Stromal cell of bone marrow (primary cell): ENCODE measurements at places on chromosomes 2 and 18.

- no peak for DNase-seq
Observed at GRCh38 chr2:128799284-128799552, 480.6 kb upstream of the HS6ST1 start.

DNA sequence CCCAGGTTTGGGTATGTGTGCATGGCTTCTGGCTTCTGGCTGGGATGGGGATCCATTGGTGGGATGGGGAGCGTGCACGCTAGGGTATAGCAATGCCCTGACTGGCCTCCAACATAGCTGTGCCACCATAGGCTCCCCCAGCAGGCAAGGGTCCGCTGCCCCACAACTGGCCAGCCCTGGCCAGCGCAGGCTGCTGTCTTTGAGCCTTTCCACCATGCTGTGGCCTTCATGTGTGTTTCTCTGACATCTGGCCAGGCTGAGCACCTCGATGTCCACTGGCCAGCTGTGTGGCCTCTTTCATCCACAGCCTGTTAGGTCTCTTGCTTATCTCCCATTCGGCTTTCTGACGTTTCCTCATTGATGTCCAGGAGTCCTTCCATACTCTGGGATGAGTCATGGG is 231.3 kb downstream of the NDUFA10 start:
- no peak for DNase-seq

GRCh38 chr2:205733082-205733481 is 50.8 kb downstream of the NRP2 start:
- DNase-seq, result no peak

GRCh38 chr2:196335221-196335634 is 163.8 kb upstream of the STK17B start:
- DNase-seq, result no peak

GRCh38 chr2:197293252-197294007 is 17.1 kb downstream of the ANKRD44 start:
- DNase-seq, result no peak

DNA sequence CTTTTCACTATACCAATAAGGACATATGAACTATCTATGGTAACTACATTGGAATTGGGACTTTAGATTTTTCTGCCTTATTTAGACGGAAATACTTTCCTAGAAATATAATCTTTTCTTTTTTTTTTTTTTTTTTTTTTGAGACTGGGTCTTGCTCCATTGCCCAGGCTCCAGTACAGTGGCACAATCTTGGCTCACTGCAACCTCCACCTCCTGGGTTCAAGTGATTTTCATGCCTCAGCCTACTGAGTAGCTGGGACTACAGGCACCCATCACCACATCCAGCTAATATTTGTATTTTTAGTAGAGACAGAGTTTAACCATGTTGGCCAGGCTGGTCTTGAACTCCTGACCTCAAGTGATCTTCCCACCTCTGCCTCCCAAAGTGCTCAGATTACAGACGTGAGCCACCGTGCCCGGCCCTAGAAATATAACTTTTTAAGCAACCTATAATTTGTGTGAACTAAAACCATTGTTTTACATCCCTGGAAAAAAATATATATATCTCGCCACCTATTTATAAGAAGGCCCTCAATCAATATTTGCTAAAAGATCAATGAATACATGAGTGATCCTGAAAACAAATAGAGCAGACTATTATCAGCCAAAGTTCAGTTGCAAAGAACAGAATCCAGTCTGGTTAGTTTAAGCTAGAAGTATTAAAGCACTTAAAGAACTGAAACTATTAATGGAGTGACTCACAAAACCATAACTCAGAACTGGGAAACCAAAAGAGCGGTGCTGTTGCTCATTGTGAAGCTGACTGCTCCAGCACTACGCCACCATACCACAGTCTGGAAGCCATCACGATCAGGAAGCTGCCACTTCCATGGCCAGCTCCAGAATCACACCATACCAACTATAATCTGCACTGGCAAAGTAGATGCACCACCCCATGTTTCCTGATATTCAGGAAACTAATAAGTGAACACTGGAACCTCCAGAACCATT is 8.4 kb upstream of the HNRNPLL start:
- DNase-seq, result no peak

DNA sequence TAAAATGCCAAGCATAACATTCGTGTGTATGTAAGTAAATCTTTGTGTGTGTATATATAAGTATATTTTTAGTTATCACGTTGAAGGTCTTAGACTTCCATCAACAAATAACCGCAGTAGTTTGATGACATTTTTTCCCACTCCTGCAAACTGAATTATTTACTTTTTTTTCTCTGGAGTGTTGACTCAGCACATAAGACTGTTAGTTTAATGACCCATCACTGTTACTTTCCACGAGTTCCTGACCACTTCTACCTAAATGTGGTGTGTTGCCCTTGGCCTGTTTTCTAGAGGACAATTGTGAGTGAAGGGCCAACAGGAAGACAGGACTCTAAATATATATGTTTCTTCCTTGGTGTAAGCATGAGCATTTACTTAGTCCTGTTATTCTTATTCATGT is 71.3 kb upstream of the TXNDC2 start:
- DNase-seq, result peak; percentile 73

- DNase-seq, result peak; percentile 38
Observed at GRCh38 chr2:191679818-191680600, 2.1 kb downstream of the NABP1 start.

GRCh38 chr2:12778369-12778768 is 61.6 kb downstream of the TRIB2 start:
- no peak for DNase-seq

- DNase-seq, result no peak
Observed at GRCh38 chr2:102672107-102672776, 52.9 kb downstream of the SLC9A2 start.

DNA sequence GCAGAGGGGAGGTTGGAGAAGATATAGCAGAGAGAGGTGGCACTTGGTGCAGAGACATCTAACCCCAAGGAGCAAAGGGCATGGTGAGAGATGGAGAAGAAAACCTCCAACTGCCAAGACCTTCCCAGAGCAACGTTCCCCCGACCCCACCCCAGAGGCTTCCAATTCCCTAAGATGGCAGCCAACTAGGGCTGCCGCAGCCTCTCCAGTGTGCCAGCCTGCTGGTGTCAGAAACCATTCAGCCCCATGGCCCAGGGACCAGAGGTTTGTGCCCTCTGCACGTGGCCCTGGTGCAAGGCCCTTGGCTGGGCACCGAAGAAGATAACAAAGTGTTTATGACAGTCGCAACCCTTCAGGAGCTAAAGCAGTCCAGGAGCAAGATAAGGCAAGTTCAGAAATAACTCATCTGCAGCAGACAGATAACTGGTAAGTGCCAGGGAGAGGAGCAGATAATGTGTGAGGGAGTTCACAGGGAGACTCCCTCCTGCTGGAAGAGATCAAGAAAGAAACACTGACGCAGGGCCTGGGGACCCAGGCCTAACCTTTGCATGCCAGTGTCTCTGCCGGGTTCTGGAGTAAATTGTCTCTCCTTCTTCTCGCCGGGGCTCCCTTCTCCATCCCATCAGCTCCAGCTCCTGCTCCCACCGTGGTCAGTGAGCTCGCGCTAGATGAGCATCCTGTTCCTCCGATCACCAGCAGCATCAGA is 66.1 kb upstream of the ID2 start:
- no peak for DNase-seq

- DNase-seq, result no peak
Observed at GRCh38 chr2:42523341-42523740, 29.6 kb upstream of the KCNG3 start.
